Bronchial epithelial cell (primary cell): ENCODE measurements at places on chromosomes 13 and 19.

GRCh38 chr19:2611483-2612464 is 90.7 kb downstream of the GNG7 start:
- DNase-seq: no peak

- DNase-seq: peak; percentile 72
Observed at GRCh38 chr13:101570410-101570809, 117.9 kb downstream of the ITGBL1 start.

- no peak for DNase-seq
Observed at GRCh38 chr13:49395451-49395865, 48.4 kb downstream of the CAB39L start.

- DNase-seq: no peak
Observed at GRCh38 chr19:54521022-54521859, 18.6 kb downstream of the LAIR2 start.

- no peak for DNase-seq
Observed at GRCh38 chr19:42158926-42159325, 26.7 kb upstream of the POU2F2 start.
